Left ventricle myocardium inferior (tissue), 1 donor: ENCODE measurements at places on chromosomes 16 and 17.

GRCh38 chr16:1169285-1170075 is 16.6 kb downstream of the CACNA1H start:
- DNase-seq: no peak

DNA sequence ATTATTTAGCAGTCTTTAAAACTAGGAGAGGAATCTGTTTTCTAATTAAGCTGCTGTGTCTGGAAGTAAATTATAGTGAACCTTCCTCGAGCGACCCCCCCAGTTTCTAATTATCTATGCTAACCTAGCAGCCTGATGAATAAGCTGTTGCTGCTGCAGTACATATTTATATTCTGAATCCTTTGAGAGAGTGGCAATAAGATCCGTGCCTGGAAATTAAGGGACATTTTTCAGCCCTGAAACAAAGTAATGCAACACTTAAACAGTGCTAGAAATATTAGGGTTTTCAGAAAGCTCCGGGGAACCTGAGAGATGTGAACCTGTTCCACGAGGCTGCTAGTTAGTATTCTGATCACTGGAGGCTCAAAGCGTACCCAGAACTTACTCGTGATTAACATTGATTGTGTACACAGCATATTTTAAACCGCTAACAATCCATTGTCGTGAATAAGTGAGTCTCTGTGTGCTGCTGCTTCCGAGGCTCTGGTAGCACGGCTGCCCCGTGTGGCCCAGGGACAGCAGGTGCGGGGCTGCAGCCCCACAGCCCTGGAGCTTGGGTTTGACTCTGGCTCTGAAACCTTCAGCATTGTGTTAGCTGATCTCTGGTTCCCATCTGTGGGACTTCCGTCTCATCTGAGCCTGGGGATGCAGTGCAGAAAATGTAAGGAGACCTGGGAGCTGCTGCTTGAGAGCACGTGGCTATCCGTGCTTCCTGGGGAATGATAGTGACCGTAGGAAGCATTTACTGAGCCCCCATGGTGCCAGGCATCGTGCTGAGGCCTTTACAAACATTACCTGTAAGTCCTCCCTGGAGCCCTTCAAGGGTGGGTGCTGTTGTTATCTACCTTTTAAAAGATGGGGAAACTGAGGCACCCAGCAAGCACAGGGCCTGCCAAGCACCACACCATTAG is 190.9 kb upstream of the CHMP6 start:
- no peak for DNase-seq

DNA sequence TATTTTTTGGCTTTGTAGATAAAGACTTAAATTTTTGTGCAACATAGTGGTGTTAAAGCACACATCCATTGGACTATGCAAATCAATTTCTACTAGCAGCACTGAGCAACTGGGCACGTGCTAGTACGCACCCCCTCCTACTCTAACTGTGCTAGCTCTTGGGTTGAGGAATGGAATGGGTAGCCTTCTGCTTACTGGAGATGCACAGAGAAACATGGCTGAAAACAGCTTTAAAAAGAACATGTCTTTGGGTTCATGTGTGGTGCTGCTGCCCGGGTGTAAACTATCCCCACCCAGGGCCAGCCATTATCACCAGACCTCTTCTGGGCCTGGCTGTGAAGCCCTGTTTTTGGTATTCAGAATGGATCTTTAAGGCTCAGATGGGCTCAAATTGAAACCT is 7.3 kb downstream of the ESRP2 start:
- DNase-seq: no peak

GRCh38 chr16:80611171-80611929 is 70.6 kb downstream of the DYNLRB2 start:
- DNase-seq: no peak

DNA sequence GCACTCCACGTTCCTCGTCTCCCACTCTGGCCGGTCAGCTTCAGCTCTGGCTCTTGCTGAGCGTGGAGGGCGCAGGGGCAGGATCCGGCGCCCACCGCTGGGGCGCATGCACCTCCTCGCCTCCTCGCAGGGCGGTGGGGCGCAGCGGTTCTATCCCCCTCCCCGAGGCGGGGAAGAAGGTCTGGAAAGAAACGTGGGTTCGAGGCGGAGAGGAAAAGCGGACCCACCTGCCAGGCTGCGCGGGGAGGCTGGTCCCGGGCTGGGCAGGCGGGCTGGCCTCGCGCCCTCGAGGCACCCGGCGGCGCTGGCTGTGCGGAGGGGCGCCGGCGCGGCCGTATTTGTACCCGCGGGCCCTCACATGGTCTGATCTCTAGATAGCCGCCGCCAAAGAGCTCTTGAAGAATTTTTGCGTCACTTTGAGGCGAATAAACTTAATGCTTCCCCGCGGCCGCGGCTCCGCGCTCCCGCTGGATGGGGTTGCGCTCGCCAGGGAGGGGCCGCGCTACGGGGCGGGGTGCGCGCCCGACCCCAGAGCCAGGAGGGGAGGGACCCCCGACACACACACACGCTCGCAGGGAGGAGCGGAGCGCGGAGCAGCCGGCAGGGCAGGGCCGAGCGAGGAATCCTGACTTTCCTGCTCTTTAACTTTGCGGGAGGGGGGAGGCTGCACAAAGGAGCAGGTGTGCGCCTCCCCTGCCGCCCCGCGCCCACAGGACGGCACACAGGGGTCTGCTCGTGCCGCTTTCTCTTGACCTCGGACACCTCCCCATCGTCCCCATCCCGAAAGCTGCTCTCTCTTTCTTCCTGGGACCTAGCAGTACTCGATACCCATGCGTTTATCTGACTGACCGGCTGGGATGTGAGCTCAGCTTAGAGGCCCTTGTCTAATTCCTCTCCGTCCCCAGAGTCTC is at the start of gene SLC6A4:
Gene SLC6A4 (minus strand): TSS at position 312 of the 911 bp plus-strand sequence. CDS start 13,739 bp downstream, outside the sequence.
- no peak for DNase-seq

- no peak for DNase-seq
Measured at GRCh38 chr16:73433731-73434307, 385.9 kb upstream of the ZFHX3 start.

- no peak for DNase-seq
Measured at GRCh38 chr16:11175787-11176341, 80.1 kb downstream of the SOCS1 start.

- no peak for DNase-seq
Measured at GRCh38 chr16:88070989-88071625, 119.9 kb downstream of the BANP start.

- DNase-seq: peak; percentile 72
Measured at GRCh38 chr17:75587675-75588595, at the start of gene MYO15B. Gene MYO15B, plus strand, starts transcription at chr17:75587800. Its CDS starts 258 bp downstream, at chr17:75588058.

- DNase-seq: no peak
Measured at GRCh38 chr16:49745311-49745747, 110.6 kb downstream of the ZNF423 start.

DNA sequence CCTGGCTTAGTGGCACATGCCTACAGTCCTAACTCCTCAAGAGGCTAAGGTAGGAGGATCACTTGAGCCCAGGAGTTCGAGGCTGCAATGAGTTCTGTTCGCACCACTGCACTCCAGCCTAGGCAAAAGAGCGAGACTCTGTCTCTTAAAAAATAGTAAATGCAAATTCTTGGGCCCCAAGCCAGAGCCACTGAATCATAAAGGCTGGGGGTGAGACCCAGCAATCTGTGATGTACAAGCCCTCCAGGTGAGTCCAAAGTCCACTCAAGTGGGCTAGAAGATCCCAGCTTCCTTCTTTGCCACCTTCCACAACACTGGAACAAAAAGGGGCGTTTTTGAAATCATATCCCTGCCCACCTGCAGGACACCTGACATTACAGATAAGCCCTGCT is 16.9 kb downstream of the TRIM25 start:
- no peak for DNase-seq

DNA sequence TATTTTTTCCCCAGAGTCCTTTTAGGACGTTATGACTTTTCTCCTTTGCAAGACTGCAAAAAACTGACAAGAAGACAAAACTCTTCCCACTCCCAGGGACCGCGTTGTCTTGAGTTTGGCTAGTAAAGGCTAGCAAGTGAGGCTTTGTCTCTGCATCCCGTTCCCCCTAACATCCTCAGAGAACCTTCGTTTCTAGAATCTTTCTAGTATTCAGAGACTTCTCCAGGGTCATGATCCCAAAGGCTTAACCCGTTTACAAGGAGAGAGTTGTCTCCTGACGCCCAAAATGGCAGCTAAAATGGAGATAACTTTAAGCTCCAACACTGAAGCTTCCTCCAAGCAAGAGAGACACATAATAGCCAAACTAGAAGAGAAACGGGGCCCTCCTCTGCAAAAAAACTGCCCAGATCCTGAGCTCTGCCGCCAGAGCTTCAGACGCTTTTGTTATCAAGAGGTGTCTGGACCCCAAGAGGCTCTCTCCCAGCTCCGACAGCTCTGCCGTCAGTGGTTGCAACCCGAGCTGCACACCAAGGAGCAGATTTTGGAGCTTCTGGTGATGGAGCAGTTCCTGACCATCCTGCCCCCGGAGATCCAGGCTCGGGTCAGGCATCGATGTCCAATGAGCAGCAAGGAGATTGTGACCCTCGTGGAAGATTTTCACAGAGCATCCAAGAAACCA is 843 bp downstream of the ZNF174 start:
- no peak for DNase-seq

- no peak for DNase-seq
Measured at GRCh38 chr16:80046261-80046660, 445.7 kb upstream of the MAF start.

DNA sequence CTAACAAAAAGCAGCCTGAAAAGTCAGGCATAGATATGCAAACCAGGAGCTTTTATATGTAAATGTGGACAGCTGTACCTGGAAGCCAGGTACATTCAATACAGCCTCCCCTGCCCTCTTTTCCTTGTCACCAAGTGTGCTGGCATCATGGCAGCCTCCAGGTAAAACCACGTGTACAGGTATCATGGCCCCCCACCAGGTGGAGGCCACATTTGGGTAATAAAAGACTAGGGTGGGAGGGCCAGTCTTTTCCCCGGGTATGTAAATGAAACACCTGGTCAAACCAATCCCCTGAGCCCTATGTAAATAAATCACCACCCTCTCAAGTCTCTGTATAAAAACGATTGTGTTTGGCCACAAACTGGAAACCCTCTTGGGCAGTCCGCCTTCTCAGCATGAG is 226.4 kb upstream of the GOT2 start:
- DNase-seq: no peak

DNA sequence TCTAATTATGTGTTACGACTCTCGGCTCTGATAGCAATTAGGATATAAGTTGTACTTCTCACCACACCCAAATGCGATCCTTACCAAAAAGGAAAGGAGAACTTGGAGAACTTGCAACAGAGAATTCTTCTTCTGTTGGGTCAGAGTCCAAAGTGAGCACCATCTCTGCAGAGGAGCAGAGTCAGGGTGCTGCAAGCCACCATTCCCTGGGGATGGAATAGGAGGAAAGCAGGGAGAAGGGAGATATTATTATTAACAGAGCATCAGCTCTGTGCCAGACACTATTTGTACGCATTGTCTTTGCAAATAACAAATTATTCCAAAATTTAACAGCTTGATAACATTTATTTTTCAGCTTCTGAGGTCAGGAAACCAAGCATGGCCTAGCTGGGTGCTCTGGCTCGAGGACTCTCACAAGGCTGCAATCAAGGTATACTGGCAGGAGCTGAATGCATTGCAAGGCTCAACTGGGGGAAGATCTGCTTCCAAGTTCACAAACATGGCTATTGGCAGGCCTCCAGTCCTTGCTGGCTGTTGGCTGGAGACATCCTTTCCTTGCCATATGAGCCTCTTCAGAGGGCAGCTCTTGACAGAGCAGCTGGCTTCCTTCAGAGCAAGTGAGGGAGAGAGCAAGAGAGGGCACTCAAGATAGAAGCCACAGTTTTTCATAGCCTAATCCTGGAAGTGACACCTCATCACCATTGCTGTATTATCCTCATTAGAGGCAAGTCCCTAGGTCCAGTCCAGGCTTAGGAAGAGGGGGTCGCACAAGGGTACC is 296.2 kb upstream of the CDH5 start:
- DNase-seq: peak; percentile 69

GRCh38 chr17:32629563-32630190 is 142.9 kb downstream of the CDK5R1 start:
- no peak for DNase-seq

GRCh38 chr17:39235555-39236449 is 10.1 kb upstream of the STAC2 start:
- DNase-seq: no peak

GRCh38 chr17:13584701-13585080 is 17.0 kb downstream of the HS3ST3A1 start:
- DNase-seq: no peak

GRCh38 chr17:55727920-55728319 is 5.3 kb upstream of the TMEM100 start:
- no peak for DNase-seq

GRCh38 chr17:2077040-2077439 is 22.1 kb downstream of the HIC1 start:
- DNase-seq: no peak

GRCh38 chr17:30002088-30002487 is 60.7 kb downstream of the EFCAB5 start:
- no peak for DNase-seq

GRCh38 chr16:83054283-83054682 is 427.5 kb downstream of the CDH13 start:
- no peak for DNase-seq

DNA sequence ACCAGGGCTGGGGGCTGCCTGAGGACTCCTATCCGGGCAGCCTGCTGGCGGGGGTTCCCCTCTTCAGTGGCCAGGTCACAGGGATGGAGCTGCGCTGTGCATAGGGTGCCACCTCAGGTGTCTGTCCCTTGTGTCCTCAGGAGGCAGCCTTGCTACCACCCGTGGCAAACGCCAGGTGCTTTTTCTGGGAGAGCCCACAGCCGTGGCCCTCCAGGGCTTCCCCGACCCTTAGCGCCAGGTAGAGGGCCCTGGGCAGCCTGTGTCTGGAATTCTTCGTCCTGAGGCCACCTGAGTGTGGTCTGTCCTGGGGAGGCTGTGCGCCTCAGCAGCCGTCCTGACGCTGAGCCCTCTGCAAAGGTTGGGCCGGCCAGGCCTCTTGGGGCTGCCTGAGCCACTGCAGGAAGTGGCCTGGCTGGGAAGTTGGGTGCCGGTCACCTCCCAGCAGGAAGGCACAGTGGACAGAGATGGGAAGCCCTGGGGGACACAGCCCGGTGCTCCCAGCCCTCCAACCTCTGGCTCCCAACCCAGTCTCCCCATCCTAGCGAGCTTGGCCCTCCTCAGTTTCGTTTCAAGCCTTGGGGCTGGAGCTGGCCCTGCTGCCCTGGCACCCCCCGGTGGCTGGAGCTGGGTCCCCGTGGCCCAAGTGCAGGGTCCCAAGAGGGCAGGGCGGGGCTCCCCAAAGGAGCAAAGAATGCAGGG is 7.6 kb upstream of the BAIAP3 start:
- no peak for DNase-seq

DNA sequence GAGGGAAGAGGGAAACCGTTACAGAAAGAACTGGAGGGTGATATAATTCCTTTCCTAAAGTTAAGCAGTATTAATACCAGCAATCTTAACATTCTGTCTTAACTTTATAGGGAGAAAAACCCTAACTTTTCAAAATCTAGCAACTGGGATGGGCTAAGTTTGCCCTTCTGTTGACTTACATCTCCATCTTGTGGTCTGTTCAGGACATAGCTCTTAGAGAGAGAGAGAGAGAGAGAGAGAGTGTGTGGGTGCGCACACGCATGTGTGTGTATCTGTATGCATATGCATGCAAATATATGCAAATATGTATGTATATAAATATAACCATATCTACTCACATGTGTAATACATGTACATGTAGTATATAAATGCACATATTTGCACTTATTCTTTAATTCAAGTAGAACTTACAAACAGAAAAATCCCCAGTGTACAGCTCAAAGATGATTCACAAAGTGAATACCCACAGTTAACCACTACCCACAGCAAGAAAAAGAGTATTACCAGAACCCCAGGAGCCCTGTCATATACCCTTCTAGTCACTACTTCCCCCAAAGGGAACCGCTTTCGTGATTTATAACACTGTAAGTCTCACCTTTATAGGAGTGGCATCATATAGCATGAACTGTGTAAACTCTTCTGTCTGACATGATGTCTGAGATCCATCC is 46.5 kb downstream of the STX8 start:
- no peak for DNase-seq
